ENCODE measurements at places on chromosomes 13 and 19.

GRCh38 chr13:41696163-41697003 is 239.0 kb downstream of the RGCC start:
- no peak for DNase-seq

DNA sequence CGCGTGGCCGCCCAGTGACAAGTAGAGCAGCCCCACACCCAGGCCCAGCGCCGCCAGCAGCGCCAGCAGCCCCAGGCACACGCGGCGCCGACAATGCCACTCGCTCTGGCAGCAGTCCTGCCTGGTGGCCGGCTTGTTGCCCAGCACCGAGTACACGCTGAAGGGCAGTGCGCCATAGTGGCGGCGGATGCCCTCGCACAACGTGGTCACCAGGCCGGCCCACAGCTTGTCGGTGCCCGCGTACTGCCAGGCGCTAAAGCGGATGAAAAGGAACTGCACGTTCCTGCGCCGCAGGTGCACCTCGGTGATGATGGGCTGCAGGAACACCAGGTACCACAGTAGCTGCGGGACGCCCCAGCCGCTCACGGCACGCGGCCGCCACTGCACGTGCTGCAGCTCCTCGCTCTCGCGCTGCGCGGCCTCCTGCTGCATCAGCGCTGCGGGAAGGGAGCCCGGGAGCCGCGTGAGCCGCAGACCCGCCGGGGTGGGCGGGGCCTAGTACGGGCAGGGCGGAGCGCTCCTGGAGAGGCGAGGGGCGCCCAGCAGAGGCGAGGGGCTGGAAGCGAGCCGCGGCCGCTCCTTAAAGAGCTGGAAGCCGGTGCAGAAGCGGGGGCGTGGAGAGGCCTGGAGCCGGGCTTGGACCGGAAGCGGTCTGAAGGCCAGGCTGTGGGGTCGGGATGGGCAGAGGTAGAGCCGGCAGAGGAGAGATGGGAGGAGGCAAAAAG is 7.3 kb downstream of the NKPD1 start:
- peak; percentile 46 for DNase-seq

DNA sequence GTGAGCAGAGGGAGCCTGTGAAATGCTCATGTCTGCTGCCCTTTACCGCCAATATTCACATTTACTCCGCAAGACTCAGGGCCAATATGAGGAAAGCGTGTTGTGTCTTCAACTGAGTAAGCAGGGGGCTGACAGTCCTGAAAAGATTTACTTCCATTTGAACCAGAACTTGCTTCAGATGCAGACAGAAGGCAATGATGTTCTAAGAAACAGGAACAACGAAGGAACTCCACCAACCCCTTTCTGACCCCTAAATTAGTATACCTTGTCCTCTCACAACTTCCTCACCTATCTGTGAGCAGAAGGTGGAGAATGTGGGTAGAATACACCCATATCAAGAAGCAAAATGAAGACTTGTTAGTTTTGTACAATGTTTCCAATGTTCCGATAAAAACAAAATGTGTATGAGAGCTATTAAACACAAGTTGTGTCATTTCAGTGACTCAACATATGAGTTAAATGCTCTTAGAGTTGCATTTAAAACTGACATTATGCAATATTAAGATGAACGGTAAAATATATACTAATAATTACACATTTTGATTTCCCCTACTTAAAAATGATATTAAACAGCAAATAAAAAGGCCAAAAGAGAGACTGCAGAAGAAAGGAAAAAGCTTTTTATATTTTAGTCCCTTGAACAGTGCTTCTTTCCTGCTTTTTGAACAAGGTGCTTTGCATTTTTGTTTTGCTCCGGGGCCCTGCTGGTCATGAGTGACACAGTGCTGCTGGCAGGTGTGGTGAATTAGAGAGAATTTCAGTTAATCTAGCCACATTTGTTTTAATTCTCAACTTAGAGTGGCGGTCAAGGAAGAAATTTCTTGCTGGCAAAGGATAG is 16.0 kb downstream of the TMEM272 start:
- no peak for DNase-seq

DNA sequence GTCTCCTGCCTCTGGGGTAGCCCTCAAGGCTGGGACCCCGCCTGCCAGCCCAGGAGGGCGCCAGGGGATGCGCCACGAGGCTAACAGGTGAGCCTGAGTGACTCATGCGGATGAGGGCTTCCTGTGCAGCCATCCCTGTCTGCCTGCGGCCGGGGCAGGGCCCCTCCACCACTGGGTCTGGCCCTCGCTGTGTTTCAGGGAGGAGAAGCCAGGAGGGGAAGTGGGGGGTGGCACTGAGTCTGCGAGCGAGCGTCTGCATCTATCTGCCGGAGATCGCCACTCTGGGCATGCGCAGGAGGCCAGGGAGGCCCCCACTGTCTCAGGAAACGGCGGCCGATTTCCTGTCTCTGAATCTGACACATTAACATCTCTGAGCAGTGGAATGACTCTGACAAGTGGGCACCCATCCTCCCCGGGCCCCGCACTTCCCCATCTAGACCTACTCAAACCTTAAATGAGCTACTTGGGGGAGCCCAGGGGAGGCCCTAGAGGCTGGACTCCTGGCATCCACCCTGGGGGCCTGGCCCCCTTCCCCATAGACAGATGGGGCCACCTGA is 19.7 kb downstream of the RFX1 start:
- peak; percentile 99 for DNase-seq

- no peak for DNase-seq
These were observed 1.0 kb upstream of the HAMP start for GRCh38 chr19:35281303-35281702.
